ENCODE measurements at places on chromosomes 7 and 10. TPM values are rescaled to one million over a fixed set of nuclear protein-coding genes. Genes with fewer than 3 reads are reported as not detected.

PRPS1L1 gene
- total RNA-seq = not detected

HHEX gene
- 11.0 TPM for total RNA-seq

ADRA2A gene
- not detected for total RNA-seq

CUBN gene
- 0.16 TPM for total RNA-seq
